ENCODE measurements at places on chromosomes 12 and 14.

DNA sequence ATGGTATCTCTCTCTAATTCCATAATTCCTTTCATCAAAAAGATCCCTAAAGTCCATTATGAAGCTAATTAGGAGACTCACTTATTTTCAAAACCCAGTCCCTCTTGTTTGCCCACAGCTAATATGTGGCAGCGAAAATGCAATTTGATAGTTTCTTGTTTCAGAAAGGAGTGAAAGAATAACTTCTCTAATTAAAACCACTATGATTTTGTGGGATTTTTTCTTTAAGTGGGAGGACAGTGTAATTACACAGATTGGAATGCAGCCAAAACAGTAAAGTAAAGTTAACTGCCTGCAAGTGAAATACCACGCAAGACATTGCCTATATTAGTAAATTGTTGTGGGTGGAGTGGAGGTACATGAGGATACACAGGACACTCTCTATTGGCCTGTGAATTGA is 50.0 kb downstream of the PTPRO start:
- no peak for DNase-seq

DNA sequence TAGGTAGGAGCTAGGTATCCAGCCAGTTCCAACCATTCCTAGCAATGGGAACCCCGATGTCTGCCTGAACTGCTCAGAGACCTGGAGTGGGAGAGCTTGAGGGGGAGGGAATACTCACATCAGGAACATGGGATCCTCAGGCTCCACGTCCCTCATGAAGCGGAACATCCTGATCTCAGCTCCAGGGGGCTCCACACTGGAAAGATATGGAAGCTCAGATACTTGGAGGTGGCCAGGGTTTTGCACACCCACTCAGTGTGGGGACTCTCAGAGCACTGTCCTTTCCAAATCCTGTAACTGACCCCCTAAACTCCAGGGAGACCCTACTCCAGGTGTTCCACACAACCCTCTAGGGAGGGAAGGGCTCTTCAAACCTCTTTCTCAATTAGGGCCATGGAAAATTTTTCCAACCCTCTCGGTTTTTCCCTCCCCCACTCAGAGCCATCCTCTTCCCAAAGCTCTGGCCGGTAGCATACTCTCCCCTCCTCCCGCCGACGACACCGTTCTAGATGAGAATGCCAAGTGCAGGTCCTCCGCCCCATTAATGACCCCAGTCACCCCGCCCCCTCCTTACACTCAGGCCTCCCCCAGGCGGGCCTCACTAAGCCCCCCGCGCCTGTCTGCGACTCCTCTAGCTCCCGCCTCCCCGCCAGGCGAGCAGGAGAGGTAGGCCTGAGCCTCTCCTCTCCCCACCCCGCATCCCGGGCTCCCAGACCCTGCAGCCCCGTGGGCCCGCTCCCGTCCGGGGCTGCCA is 597 bp downstream of the MLF2 start:
- DNase-seq, result no peak

DNA sequence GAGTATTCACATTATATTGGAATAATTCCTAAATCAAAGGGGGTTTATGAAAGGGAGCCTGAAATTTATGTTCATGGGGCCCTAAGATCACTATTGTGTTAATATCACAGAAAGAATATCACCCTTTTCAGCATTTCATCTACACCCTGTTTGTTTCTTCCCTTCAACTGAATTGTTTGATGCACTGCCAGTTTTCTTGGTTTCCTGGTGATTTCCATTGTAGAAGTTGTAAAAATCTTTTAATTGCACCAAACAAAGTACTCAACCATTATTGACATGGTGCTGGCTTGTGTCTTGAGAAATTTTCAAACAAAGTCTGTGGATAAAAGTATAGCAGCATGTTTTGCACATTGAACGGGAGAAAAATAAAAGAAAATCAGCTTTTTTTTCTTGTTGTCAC is 154.8 kb upstream of the PRKD1 start:
- no peak for DNase-seq

GRCh38 chr12:40105265-40105514 is 691 bp downstream of the SLC2A13 start:
- DNase-seq, result no peak

DNA sequence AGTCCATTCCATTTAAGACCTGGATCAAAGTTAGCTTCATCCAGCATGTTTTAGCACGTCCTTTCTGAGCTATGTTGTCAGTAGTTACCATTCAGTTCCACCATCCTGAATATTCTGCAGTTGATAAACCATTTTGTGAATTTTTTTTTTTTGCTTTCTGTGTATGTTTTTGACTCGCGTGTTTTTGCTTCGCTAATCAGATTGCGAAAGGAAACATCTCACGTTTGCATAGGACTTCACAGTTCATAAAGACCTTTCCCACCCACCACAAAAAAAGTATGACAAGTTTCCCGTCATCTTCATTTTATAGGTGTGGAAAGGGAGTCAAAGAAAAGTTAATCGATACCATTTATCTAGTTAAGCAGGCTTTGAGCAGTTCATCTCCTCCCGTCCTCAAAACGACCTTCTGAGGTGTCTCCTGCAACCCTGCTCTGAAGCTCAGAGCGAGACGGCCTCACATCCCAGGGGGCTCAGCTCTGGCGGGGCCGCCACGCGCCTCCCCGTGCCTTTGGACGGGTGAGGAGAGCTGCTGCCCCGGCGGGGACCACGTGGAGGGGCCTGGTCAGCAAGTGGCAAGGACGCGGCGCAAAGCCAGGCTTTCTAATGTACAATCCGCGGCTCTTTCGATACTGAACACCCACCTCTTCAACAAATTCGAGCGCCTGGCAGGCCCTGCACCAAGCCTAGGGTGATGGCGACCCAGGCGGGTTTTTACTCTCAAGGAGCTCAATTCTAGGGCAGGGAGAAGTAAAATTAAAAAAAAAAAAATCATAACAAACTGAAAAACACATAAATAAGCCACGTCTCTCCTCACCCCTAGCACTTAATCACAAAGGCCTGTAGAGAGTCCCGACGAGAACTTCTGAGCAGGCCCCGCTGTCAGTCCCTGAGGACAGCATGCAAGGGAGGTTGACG is 988 bp upstream of the TMEM263 start:
- peak; percentile 39 for DNase-seq

DNA sequence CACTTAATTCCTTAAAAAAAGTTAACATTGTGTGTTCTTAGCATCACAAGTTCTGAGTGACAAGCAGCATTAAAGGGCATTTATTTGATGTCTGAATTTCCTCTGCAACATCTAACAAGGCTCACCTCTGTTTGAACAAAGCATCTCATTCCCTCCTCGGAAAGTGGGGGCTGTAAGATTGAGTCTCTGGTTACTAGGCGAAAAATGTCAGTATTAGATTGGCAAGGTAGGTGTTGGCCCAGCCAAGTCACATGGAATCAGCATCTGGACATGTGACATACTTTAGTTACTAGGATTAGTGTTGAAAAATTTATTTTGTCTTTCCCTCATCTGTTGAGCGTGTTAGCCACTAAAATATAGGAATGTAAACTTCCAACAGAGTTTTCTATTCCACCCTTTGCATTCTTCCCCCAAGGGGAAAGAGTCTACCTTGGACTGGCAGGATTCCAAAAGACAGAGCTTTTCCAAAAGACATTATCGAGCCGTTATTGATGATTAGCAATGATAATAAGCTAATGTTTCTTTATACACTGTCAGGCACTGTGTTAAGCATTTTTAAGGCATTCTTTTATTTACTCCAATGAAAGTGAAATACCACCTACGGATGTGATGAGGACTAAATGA is 194.9 kb upstream of the BTG1 start:
- no peak for DNase-seq

DNA sequence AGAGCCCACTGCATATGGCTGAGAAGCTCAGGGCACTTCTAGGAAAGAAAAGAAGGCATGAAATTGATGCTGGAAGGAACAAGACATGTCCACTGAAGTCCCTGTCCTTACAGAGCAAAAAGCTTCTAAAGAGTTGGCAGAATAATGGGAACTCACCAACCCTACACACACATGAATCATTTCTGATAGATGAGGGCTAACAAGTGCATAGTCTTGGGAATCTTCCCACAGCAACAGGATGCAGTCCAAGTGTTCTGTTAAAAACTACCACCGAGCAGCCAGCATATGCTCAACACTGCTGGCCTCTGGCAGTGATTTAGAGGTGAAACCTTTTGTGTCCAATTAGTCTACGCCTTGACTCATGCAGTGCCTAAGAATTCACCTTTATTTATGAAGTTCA is 44.8 kb downstream of the RHOJ start:
- no peak for DNase-seq

DNA sequence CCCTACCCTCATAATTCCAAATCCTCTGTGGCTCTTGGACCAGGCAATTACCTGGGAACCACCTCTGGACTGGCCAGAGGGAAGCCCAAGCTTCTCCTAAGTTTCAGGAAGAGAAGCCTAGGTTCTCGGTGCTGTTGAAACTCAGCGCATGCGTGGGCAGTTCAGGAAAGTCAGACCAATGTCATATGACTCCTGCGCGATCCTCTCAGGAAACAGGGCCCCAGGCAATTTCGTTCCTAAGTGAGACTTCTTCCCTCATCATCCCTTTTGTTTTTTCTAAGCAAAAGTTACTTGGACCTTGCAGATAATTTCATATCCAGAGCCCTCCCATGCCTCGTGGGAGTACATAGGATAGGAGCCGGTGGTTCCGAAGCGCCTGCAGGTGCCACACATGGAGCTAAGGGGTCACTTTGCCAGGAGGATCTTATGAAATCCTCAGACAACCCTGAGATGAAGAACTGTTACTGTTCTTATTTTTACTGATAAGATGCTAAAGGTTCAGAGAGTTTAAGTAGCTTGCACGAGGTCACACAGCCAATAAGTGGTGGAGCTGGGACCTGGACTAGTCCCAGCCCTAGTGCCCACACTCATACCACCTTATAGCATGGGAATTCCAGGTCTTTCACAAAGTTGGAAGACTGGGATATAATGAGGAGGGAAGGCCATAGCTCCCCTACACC is 168.2 kb downstream of the ZFP36L1 start:
- DNase-seq, result no peak

DNA sequence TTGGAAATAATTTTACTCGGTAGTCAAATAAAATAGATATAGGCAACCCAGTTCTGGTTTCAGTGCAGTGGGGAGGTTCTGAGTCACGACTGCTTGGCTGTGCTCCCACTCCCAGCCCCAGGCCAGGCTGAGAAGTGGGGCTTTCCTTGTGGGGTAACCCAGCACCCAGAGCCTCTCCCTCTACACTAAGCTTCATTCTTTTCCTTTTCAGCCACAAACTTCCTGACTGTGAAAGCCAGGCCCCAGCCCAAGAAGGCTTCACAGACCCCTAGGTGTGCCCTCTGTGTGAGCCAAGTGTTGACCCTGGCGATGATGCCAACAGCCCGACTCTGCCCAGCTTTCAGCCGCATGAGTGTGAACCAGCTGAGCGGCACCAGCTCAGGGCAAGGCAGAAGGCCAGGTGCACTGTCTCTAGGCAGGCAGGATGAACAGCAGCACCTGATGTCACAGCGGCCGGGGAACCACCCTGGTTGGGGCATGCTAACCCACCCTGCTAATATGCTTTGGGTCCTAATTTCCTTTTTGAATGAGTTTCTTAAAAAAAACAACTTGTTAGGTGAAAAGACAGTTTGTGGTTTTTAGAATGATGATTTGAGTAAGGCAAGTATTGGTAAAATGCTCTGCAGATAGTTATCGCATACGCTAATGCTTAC is 42.2 kb upstream of the ATP23 start:
- no peak for DNase-seq

- DNase-seq, result no peak
These were observed 6.9 kb upstream of the NAA25 start for GRCh38 chr12:112115259-112116045.

DNA sequence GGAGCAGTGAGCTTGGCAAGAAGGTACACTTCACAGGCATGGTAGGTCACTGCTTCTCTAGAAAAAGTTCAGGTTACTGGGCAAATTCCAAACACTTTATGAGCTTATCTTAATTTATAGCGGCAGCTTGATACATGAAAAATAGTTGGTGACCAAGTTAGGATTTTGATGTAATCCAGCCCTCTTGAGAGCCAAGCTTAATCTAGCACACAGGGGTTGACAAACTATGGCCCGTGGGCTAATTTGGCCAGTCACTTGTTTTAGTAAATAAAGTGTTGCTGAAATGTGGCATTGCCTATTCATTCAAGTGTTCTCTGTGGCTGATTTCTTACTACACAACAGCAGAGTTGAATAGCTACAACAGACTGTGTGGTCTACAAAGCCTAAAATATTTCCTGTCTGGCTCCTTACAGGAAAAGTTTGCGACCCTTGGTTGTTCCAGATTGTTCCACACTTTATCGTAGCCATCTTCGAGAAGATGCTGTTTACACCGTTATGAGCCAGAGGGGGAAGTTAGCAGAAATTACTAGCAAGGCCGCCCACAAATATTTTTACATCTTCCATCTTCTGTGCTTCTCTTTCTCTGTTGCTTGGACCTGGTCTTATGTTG is 120.9 kb downstream of the DAAM1 start:
- DNase-seq, result no peak

- DNase-seq, result no peak
These were observed 104.7 kb downstream of the ZNF664 start for GRCh38 chr12:124077701-124078100.

DNA sequence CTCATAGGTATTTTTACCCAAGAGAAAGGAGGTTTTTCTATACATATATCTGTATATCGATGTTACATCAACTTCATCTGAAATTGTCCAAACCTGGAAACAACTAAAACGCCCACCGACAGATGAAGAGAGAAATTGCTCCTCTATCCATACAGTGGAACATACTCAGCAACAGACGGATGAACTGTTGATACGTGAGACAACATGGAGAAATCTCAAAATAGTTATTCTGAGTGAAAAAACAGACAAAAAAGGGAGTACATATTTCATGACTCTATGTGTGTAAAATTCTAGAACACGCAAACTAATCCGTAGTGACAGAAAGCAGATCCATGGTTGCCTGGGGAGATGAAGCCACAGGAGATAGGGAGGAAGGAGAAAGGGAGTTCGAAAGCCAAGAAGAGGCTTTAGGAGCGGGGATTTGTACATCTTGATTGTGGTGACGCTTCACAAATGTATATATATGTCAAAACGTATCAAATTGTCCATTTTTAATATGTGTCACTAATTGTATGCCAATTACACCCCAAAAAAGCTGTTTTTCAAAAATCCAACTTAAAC is 37.6 kb upstream of the C14orf180 start:
- no peak for DNase-seq

GRCh38 chr12:39127401-39127800 is 222.0 kb upstream of the CPNE8 start:
- DNase-seq, result no peak

- no peak for DNase-seq
These were observed 24.7 kb downstream of the DUSP6 start for GRCh38 chr12:89327486-89328094.

GRCh38 chr14:27228053-27228452 is 630.2 kb upstream of the NOVA1 start:
- no peak for DNase-seq

Measured in NCI-H748 treated with DMSO at 0.1 percent for 48 hours (cell line).